ENCODE measurements at places on chromosomes 12 and 14.
A peak's percentile ranks its signal among the peaks of the same experiment; 100 is the strongest.

- no peak for DNase-seq
These were observed 373.6 kb upstream of the FLRT2 start for GRCh38 chr14:85156319-85156718.

DNA sequence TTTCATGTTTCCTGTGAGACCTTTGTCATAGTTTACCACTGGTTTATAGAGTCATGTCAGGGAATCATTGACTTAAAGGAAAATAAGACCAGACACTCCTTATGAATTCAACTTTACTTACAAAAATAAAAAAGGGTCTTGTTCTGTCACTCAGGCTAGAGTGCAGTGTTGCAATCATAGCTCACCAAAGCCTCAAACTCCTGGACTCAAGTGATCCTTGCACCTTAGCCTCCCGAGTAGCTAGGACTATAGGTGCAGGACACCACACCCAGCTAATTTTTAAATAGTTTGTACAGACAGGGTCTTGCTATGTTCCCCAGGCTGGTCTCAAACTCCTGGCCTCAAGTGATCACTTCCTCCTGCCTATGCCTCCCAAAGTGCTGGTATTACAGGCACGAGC lies 19.0 kb downstream of the SLC41A2 start:
- DNase-seq, result no peak

DNA sequence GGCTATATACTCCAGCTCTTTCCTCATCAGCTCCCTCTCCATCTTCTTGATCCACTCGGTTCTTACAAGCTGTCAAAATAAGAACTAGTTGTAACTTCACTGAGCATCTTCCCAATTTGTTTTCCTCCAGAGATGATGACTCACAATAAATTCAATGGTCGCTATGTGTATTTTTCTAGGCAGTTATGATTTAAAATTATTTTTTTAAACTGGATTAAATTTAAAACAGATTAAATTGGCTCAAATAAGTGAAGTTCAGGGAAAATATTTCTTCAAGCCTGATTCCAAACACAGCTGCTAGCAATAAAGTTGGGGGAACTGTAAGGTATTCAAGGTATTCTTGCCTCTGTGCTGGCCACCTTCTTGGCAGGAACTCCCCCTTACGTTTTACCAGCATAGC lies 717.7 kb upstream of the USP15 start:
- DNase-seq, result no peak

DNA sequence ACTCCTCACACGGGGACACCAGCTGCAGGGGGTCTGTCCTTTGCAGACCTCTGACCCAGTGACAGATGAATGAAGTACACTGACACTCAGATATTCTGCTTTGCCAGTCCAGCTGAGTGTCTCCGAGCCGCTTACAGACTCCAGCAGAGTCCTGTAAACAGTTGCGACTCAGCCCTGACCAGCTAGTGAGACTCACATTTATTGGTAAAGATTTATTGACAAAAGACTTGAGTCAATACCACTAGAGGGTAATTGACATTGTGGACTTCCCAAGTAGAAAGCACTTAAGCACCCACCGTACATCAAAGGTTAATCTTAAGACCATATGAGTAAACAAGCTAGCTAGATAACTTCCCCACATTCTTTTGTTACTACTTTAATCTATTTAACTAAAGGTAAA lies 9.8 kb upstream of the FKBP4 start:
- no peak for DNase-seq

- no peak for DNase-seq
These were observed 499.0 kb downstream of the GALC start for GRCh38 chr14:87494010-87494409.

DNA sequence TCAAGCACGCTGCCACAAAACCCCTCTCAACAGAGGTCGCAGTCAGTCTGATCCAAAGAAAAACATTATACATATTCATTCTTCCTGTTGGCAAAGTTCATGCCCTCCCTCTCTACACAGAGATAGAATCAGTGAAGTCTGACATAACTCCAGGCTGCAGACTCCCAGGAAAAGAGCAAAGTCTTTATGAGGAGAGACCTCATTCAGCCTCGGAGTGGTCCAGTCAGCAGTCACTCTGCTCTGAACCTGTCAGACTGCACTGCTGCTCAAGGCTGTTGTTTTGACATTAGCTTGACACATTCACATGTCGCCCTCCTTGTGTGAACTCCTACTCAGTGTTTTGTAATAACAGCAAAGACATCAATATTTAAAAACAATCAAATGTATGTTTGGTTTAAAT lies 241.2 kb upstream of the G2E3 start:
- DNase-seq, result no peak

- no peak for DNase-seq
These were observed 7.8 kb downstream of the LRRK2 start for GRCh38 chr12:40232602-40233001.

DNA sequence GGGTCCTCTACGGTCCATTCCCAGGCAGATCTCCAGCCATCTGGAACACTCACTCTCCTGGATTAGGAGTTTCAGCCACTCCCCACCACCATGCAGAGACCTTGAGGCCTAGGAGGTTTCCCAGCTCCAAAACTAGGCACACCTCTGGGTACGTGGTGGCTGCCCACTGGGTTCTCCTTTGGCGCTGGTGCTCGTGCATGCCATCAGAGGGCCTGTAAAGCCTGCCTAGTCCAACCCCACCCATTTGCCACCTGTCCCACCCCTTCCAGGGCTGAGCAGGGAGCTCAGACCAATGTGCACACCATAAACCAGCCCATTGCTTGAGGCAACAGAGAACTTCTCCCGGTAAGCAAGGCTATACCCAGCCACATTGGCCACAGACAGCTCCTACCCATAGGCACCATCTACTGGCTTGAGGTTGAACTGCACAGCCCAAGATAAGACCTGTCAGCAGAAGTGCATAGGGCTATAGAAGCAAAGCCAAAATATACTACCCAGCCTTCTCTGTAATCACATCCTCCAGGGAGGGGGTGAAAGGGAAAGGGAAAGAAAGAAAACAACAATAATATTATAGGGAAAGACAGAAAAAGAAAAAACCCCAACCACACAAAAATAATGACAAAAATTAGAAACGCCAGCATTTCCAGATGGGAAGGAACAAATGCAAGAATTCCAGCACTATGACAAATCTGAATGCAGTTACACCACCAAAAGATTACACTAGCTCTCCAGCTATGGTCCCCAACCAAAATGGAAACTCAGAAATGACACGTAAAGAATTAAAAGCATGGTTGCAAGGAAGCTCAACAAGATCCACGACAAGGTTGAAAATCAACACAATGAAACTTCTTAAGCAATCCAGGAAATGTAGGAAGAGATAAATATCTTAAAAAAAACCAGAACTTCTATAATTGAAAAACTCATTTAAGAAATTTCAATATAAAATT lies 111.9 kb upstream of the CCDC175 start:
- peak; percentile 51 for DNase-seq

DNA sequence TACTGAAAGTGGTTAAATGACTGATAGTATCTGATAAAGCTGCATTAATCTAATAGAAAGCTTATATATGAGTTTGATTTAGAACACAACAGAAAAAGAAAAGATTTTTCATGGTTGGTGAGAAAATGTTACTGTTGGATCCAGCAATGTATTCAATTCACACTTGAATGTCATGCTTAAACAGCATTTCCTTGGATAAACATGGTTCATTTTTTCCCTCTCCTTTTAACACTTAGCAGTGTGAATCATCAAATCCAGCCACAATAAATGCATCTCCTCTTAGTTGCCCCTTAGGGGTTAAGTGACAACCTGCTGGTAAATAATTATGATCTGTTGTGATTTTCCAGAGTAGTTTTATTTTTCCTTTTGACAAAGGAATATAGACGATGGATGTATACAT lies 74.9 kb upstream of the GRIP1 start:
- DNase-seq, result no peak
